Uterus (tissue), 4 donors: ENCODE measurements at places on chromosomes 7 and 10. TPM values are rescaled to one million over a fixed set of nuclear protein-coding genes. Genes with fewer than 3 reads are reported as not detected.

GATA3 gene
- total RNA-seq = 2.1 TPM

HTR5A gene
- not detected for total RNA-seq

AKR1B1 gene
- 43.3 TPM for total RNA-seq

PLXNA4 gene
- 5.6 TPM for total RNA-seq

ZNF479 gene
- not detected for total RNA-seq

ATXN7L1 gene
- total RNA-seq = 8.2 TPM
